ENCODE measurements at places on chromosomes 12 and 14. TPM values are rescaled to one million over a fixed set of nuclear protein-coding genes. Genes with fewer than 3 reads are reported as not detected.

- H3K27me3 ChIP-seq: no peaks in the 10 kb centered on the region
- peaks cover 11% of the 10 kb centered on the region for H3K36me3 ChIP-seq
- peaks cover 23% of the 10 kb centered on the region for H3K4me1 ChIP-seq
- peak overlapping the region; percentile 91 for H3K27ac ChIP-seq
- H3K4me3 ChIP-seq: no peak overlapping the region
Measured at GRCh38 chr14:64952598-64953309, 10.2 kb upstream of the GPX2 start.

- no peaks in the 10 kb centered on the region for H3K36me3 ChIP-seq
- no peaks in the 10 kb centered on the region for H3K4me1 ChIP-seq
- H3K4me3 ChIP-seq: no peak overlapping the region
- DNase-seq: no peak
- no peaks in the 10 kb centered on the region for H3K27me3 ChIP-seq
Measured at GRCh38 chr12:78703820-78704525, 160.6 kb upstream of the SYT1 start.

DNA sequence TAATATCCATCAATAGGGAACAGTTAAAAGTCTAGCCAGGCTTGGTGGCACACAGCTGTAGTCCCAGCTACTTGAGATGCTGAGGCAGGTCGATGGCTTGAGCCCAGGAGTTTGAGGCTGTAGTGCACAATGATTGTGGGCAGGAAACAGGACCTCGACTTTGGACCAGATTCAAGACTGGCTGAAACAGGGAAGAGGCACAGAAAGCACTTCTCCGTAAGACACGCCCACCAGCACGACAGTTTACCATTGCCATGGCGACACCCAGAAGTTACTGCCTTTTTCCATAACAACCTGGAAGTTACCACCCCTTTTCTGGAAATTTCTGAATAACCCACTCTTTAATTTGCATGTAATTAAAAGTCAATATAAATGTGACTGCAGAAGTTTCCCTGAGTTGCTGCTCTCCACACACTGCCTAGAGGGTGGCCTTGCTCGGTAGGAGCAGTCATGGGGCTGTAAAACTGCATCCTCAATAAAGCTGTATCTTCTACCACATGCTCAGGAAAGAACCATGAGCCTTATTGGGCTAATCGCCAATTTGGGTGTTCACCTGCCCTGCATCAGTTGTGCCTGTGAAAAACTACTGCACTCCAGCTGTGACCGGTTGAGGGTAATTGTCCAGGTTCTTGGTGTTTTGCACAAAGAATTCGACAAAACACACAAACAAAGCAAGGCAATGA is 4.6 kb upstream of the LRRC23 start:
- H3K27ac ChIP-seq: no peak overlapping the region
- DNase-seq: peak; percentile 80
- H3K4me3 ChIP-seq: no peak overlapping the region
- no peaks in the 10 kb centered on the region for H3K27me3 ChIP-seq

DNA sequence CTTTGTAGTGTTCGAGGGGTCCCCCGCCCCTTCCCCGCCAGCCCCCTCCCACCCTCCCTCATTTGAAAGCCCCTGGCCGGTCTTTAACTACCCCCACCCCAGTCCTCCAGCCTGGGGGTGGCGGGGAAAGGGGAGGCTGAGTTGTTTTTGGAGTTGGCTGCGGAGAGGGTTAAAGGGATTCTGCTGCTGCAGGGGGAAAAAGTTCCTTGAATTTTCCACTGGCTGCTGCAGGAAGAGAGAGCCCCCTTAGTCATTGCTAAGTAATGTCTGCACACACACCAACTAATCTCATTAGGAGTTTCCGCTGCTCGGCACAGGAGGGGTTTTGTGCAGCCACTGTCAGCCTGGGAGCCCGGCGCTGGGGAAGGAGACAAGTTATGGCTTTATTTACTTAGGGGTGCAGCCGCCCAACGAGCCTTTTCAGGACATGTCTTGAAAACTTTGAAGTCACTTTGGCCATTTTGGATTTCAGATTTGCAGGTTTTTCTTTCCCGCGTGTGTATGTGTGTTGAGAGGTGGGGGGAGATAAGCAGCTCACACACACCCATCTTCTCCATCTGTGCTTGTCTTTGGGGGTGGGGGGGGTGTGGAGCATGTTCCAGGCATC is 1.8 kb downstream of the ELK3 start:
- no peak for DNase-seq
- H3K4me1 ChIP-seq: peaks cover 46% of the 10 kb centered on the region
- H3K27me3 ChIP-seq: no peaks in the 10 kb centered on the region
- H3K4me3 ChIP-seq: peak overlapping the region; percentile 91
- no peaks in the 10 kb centered on the region for H3K36me3 ChIP-seq
- peak overlapping the region; percentile 80 for H3K27ac ChIP-seq

DNA sequence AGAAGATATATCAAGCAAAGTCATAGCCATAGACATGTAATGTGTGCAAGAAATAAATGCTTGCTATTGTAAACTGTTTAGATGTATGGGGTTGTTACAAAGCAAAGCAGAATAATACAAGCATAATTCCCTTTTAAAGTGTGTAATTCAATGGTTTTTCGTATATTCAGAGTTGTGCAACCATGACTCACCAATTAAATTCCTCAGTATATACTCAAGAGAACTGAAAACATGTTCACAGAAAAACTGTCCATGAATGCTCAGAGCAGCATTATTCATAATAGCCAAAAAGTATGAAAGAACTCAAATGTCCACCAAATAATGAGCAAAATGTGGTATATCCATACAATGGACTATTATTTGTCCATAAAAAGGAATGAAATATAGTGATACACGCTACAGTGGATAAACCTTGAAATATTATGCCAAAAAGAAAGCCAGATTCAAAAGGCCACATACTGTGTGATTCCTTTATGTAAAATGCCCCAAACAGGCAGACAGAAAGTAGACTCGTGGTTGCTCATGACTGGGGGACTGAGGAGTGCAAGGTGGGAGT is 9.3 kb downstream of the GXYLT1 start:
- DNase-seq: no peak
- no peak overlapping the region for H3K27ac ChIP-seq
- H3K4me3 ChIP-seq: no peak overlapping the region
- no peaks in the 10 kb centered on the region for H3K27me3 ChIP-seq
- H3K4me1 ChIP-seq: peaks cover 9% of the 10 kb centered on the region

DNA sequence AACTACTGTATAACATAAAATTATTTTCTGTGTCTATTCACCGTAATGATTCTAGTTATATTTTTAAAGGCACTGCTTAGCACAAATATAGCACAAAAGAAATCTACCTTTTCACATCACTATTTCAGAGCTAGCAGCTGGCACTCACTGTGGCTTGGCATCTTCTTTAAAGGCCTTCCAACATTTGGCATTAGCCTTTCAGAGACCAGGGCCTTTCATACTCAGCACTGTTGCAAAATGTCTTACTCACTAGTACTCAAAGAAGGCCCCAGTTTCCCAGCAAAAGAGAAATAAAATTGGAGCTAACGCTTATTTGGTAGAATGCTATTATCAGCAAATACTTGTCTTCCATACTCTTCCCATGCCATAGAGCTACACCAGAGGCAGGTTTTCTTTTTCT is 238.4 kb downstream of the MED13L start:
- H3K4me1 ChIP-seq: no peaks in the 10 kb centered on the region
- DNase-seq: no peak
- no peak overlapping the region for H3K4me3 ChIP-seq
- no peaks in the 10 kb centered on the region for H3K27me3 ChIP-seq

SERPINA9 gene
- not detected for total RNA-seq

Measured in right atrium auricular region (tissue), 2 donors.